ENCODE measurements at places on chromosomes 1 and 21.

GRCh38 chr21:45236481-45236880, 51.2 kb downstream of the POFUT2 start:
- no peak for DNase-seq

DNA sequence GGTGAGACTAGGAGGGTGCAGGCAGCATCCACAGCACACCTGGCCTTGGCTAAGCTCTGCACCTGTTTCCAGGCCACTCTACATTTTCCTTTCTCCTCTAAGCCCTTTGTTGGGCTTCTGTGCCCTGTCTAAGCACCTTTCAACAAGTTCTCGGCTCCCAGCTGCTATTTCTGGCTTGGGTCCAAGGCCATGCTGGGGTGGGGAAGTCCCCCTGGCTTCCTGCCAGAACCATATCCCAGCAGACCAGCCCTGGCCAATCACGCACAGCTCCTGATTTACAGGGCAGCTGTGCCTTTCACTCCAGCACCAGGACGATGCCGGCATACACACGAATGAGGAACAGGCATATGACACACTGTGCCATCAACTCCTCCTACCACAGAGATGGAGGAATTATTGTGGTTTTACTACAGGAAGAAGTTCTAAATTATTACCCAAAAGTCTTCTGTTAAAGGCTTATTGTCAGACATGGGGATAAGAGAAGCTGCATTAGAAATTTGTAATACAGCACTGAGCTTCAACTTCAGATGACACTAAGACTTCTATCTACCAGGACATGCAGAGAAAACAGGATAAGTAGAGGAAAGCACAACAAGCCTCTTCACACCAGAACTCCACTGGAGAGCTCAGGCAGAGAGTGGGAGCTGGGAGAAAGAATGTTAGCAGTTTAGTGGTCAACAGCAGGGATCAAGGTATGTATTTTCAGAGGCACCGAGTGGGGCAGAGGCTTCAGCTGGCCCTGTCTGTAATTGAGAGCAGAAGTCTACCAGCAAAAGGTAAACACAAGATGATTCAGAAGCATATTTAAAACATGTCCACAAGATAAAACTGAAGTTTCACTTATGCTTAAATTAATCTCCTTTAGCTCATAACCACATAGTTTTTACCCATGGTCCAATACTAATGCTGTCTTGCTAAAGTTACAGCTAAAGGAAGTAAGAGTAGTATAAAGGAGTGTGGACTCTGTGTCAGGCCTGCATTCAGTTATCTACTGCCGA, 37.4 kb downstream of the TRIT1 start:
- peak; percentile 44 for DNase-seq

DNA sequence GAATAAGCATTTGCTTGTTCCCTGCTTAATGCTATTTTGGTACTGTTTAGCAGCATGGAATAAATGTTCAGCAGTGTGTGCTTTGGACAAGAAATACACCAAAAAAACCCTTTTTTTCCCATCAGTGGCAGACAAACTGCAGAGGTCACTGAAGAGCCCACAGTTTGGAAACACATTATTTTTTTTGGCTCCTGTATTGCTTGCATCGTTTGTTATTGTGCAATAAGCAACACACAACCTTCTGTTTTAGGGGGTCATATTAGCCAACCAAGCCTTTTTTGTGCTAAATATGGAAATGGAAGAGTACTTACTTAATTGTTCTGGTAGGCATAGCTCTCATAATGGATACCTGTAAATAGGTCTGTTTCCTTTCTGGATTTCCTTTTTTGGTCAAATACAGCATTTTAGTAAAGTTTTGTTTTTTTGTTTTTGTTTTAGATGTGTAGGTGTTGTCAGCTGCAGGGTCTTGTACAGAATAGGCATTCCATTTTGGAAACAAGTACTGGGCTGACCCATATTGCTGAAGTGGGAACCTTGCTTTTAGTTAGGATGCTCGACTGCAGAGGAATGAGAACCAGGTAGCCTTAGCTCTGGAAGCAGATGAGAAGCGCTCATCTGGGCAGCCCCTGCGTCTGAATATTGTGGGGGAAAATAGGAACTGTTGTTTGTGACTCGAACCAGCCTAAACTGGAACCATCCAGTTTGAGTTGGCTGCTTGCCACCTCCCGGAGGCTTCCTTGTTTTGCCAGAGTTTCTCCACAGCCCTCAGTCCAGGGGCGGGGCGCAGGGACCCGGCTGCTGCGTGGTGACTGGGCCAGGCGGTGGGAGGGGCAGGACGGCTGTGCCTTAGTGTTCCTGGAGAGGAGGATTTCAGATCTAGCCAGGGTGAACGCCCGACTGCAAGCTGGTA, 38.4 kb downstream of the SPEN start:
- DNase-seq, result peak; percentile 99

GRCh38 chr1:236394879-236395229, 768 bp downstream of the EDARADD start:
- no peak for DNase-seq

- no peak for DNase-seq
These were observed 27.2 kb downstream of the RCC2 start for GRCh38 chr1:17412093-17412870.

GRCh38 chr21:41068496-41068895, 99.5 kb upstream of the BACE2 start:
- no peak for DNase-seq

DNA sequence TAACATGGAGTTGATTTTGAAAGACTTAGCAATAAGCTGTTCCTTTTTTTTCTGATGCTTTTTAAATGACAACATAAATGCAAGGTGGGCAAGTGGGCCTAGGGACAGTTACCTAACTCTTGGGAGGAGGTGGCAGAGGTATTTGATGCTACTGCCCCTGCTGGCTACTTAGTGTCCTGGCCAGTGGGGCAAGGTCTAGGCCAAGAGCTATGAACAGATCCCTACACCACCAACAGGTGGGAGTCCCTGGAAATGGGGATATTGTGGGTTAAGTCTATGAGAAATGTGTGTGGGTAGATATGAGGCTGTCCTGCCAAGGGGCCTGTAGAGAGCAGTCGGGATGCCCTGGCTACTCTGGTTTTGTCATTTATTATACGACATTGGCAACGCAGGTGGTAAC, 31.3 kb upstream of the B3GALT5 start:
- DNase-seq, result no peak

DNA sequence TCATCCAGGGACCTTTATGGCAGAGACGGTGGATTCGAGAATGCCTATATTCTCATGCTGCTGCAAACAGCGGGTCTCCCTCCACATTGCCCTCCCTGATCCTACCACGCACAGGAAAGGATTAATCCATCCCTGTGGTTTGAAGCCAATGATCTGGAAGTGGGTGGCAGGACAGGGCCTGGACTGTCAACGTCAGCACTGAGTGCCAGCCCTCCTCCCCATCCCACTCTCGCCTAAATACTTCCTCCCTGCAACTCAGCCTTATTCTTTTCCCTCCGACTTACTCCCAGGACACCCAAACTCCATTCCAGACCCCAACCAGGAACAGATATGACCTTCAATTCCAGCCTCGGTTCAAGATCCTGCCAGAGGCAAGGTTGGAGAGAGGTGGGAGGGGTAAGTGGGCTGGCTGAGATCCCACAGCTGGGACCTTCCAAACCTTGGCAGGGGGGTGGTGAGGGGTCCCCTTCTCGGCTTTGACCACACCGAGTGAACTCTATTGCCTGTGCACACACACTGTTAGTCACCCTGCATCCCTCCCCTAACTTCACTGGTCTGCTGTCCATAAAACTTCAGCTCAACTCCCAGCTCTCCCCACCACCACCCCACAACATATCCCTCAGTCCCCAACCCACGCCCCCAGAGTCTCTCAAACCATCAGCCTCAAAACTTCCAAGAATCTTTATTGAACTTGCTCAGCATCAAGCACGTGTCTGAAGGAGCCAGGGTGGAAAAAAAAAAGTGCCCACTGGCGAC, 2.4 kb upstream of the S100A5 start:
- no peak for DNase-seq

- DNase-seq, result no peak
These were observed 13.1 kb downstream of the PTPN22 start for GRCh38 chr1:113858418-113858817.

GRCh38 chr1:19395678-19396192, 83.6 kb downstream of the SLC66A1 start:
- DNase-seq, result no peak

DNA sequence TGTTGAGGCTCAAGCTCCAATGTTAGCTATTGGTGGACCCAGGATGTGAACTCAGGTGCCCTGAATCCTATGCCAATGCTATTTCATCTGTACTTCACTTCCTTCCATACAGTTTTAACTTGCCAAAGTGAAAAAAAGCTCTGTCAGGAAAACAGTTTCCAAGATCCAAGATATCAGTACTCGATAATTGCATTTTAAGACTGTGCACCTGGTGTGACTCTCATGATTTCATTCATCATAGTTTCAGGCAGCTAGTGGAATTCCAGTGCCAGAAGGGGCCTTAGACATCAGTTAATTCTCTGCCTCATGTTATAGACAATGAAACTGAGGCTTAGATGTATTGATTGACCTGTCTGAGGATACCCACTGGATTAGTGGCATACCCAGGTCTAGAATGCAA, 26.5 kb upstream of the LEPR start:
- no peak for DNase-seq

GRCh38 chr1:202245391-202245790, 51.8 kb downstream of the LGR6 start:
- DNase-seq, result no peak

DNA sequence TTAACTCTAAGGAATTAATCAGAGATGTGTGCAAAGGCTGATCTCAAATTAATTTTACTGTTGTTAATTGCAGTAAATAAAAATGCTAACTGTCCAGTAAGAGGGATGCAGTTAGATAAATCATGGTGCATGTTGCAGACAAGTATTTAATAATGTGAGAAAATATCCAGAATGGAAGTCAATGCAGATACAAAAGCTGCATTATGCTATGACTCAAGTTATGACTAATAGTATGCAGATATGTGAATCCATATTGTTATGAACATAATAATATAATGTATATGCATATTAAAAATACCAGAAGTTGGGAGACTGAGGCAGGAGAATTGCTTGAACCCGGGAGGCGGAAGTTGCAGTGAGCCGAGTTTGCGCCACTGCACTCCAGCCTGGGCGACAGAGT, 21.4 kb downstream of the RNASEL start:
- no peak for DNase-seq

GRCh38 chr1:202835548-202836072, 24.9 kb downstream of the PCAT6 start:
- no peak for DNase-seq

DNA sequence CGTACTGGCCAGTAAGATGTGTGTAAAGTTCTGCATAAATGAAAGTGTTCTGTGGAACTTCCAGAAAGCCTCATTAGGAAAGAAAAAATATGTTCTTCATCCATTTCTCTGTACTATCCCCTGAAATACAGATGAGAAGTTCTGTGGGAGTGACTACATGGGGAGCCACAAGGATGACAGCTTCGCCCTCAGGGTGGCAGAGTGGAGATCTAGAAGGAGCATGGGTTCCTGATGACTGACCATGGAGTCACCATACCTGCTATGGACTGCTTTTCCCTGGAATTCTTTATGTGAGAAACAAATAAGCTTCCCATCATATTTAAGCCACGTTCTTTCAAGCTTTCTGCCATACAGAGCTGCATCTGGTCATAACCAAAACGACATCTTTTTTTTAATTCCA, 113.9 kb upstream of the RGS1 start:
- DNase-seq, result no peak

GRCh38 chr1:184210862-184211261, 159.3 kb downstream of the TSEN15 start:
- no peak for DNase-seq

DNA sequence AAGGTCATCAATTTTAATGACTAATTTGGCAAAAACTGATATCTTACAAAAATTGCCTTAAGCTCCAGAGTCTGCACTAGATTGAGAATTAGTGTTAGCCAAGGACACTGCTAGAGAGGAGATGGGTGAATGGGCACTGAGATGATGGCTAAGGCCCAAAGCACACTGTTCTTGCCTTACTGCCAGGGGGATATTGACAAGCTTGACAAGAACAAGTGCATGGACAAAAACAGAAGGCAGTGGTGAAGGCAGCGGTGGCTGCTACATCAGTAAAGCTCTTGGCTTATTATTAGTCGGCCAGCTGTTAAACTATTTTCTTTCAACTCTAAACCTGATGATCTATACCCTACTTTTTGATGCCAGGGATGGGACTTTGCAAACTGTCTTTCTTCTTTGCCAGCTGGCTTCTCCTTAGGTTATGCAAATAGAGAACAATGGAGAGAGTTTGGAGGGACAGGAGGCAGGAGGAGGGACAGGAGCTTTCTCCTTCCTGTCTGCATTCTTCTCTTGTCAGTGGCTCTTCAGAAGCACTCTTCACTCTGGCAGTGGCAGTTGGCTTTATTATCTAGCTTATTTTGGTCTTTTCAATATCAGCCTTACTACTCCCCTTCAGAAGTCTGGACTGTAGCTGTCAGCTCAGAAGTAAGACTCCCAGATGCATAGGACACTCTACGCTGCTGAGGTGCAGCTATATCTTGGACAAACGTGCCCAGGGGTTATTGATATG, 853.5 kb upstream of the TMPRSS15 start:
- DNase-seq, result no peak

GRCh38 chr1:72915581-72915980, 633.2 kb upstream of the NEGR1 start:
- no peak for DNase-seq

DNA sequence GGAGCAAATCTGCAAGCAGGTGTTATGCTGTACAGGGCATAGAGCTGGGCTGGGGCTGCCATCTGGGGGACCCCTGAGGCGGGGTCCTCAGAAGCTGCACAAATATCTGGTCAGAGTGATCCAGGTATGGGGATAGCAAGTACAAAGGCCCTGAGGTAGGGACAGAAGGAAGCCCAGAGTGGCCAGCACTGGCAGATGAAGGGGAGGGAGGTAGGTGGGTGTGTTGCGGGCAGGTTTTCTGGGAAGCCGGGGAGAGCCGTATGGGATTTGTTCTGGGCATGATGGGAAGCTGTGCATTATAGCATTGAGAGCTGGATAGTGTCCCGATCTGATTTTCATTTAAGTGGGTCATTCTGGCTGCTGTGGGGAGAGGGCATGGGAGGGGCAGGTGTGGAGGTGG, 102.7 kb downstream of the ARHGEF10L start:
- DNase-seq, result no peak

DNA sequence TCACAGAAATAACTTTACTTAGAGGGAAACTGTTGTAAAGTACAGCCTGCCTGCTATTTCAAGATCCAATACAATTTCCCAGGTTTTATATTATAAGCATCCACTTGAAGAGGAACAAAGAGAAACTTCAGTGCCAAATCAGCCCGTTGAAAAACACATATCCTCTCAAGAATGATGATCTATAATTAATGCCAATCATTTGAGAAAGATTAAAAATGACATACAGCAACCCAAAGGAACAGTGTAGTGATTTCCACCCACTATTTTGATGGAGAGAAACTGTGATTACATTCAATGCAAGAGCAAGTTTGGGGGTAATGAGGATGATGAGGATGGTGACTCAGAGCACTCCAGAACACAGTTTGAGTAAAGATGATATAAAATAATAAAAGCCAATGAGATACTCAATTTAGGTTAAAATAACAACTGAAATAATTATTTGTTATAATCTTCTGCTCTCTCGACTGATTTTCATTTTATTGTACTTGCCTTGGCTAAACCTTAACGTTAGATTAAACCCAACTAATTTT, 715.5 kb downstream of the NCAM2 start:
- DNase-seq, result no peak

All from tibial nerve (tissue), 4 donors.